ENCODE measurements at places on chromosomes 7 and 10.

GRCh38 chr7:120856621-120857352, 1.2 kb downstream of the TSPAN12 start:
- DNase-seq = no peak

DNA sequence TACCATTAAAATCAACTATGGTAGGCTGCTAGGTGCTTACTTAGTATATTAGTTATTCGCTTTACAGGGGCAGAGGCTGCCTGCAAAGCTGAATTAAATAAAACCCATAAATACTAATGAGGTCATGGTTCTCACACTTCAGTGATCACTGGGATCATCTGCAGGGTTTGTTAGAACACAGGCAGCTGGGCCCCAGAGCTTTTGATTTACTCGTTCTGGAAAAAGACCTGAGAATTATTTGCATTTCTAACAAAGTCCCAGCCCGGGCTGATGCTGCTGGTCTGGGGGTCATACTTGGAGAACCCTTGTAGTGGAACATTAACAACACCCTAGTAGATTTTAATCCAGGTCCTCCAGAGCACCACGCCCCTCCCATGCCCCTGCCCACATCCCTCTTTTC, 8.5 kb downstream of the UCN3 start:
- DNase-seq = no peak

DNA sequence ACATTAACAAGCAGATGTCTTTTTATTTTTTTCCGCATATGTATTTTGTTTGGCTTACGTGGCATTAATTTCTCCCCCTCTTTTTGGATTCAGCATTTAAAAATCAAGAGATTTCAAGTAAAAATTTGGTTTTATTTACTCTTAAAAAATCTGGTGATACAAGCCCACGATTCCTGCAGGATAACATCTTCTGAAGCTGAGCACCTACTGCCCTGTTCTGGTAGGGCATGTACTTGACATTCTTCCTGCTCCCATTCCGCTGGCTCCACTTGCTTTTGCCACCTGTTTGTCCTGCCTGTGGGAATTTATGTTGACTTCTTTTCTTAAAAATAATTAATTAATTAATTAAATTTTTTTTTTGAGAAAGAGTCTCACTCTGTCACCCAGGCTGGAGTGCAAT, 105.2 kb upstream of the SLC25A13 start:
- DNase-seq = no peak

DNA sequence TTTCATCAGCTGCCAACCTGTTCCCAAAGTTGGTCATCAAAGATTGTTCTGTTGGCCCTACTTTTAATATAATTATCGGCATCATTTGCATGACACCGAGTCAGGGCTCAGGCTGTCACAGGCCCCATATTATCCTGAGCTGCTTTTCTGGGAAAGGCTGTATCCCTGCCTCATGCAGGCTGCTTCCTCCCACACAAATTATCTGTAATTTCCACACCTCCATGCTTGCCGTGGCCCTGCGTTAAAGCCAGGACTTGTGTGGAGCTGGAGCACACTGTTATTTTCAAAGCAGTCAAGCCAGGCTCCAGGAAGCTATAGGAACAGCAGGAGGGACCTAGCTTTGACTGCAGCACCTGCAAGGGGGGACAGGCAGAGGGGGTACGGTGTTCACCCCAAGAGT, 5.4 kb upstream of the ADCYAP1R1 start:
- no peak for DNase-seq

GRCh38 chr7:77752016-77752415, 46.2 kb downstream of the TMEM60 start:
- no peak for DNase-seq

GRCh38 chr7:28069807-28070206, 110.8 kb downstream of the JAZF1 start:
- no peak for DNase-seq

- no peak for DNase-seq
Measured at GRCh38 chr10:33195608-33196376, 138.7 kb downstream of the NRP1 start.

GRCh38 chr10:28594406-28594805, 61.5 kb downstream of the WAC start:
- no peak for DNase-seq

GRCh38 chr10:51683031-51683691, 16.2 kb downstream of the CSTF2T start:
- no peak for DNase-seq

GRCh38 chr7:134317434-134317833, 704 bp upstream of the SLC35B4 start:
- DNase-seq = no peak

DNA sequence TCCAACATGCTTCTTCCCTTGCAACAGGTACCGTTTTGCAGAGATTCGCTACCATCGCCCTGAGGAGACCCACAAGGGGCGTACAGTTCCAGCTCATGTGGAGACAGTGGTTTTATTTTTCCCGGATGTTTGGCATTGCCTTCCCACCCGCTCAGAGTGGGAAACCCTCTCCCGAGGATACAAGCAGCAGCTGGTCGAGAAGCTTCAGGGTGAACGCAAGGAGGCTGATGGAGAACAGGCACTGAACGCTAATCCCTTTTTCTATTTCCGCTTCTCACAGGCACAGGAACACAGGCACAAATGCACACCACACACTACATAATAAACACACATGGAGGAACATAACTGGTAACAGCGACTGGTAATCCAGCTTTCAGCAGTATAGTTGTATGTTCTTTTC, 35.2 kb downstream of the CCAR1 start:
- no peak for DNase-seq

- no peak for DNase-seq
Measured at GRCh38 chr10:99450624-99451498, 20.4 kb upstream of the GOT1 start.

DNA sequence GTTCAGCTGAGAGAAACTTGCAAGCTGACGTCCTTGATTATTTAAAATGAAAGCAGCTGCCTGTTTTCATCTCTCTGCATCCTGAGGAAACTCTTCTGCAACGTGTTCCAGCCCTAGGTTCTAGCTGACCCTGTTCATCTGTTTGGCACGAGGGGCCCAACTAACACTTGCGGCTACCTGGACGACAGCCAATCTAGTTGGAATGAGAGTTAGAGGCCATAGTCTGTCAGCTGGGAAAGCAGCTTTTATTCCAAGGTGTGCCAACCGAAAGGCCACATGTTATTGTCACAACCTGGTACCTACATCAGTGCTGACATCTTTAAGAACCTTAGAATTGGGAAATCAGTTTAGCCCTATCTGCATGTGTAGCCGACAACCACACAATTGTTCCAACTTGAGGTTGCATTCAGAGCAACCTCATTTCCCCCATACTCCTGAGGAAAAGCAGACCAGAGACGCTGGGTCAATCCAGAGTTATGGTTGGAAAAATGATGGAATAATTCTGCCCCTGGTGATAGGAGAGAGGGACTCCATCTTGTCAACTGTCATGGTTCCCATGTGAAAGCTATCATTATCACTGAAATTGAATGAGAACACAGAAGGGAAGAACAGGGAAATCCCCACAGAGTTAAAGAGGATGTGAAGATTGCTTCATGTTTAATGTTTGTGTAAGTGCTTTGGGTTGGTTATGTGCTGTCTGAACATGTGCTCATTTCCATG, 121.6 kb downstream of the EGFR start:
- DNase-seq = no peak

DNA sequence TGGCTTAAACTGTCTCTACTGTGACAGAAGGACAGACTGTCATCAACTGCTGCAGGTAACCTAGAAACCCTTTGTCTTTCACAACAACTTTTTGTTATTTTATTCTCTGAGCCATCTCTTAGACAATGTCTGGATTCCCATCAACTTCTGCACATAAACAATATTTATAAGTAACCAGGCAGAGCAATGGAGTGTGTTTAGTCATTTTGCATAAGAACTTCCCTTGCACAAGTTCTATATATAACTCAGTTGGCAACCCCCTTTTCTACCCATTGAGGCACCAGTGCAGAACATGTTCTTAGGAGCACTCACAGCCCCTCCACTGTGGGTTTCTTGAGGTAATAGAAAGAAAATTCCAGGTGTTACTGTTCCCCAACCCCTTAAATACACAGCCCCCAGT, 65.0 kb upstream of the IL6 start:
- no peak for DNase-seq

- DNase-seq = no peak
Measured at GRCh38 chr7:141551782-141552181, 572 bp downstream of the AGK start.

- DNase-seq = no peak
Measured at GRCh38 chr10:5625992-5626777, 40.2 kb downstream of the ASB13 start.

DNA sequence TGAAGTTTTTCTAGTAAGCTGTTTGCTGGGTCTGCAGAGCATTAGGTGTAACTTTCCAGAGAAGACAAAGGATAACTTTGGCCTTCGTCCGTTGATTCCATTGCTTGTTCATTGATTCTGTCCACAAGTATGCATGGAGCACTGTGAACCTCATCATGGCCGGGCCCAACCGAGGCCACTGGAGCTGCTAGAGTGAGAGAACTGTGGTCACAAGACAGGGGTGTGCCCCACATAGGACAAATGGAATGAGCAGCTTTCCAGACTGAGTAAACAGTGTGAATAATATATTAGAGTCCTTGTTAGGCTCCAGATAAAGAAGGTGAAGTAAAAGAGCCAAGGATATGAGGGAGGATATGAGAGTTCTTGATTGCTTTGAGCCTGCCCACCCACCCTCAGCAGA, 24.9 kb downstream of the MBL2 start:
- DNase-seq = no peak

DNA sequence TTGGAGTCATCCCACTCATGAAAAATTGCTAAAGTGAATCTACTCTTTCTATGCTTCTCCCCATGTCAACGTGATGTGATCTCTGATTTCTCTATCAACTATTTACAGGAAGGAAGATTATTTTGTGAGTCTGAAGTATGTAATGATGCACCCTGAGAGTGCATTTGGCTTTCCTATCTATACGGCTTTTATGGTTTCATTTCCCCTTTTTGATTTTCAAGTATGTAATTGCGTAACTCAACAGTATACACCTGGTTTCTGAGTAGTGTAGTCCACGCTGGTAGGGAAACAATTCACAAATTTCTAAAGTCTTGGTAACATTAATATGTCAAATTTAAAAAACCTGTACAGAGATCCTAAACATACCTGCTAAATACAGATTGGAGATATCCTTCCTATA, 194.7 kb upstream of the SEMA3A start:
- DNase-seq = no peak

- DNase-seq = no peak
Measured at GRCh38 chr7:29039821-29040578, 81.9 kb upstream of the TRIL start.

DNA sequence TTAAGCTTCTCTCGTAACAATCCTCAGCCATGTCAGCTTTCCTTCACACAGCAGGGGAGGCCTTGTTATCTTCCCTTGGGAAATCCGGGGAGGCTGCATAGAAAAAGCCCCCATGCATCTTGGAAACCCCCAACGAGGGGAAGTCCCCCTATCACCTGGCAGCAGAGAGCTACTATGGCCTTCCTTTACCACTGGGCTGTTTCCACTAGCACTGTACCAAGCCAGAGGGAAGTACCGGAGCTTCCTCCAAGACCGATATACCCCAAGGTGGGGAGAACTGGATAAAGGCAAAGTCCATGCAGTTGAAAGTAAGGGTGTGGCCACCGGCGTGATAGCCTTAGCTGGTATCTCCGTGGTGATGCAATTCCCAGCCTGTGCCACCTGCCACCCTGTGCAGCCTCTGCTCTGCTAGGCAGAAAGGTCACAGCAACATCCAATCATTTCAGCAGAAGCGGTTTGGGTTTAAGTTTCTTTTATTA, 4.4 kb upstream of the CLIP2 start:
- DNase-seq = no peak

GRCh38 chr7:132453826-132454225, 122.4 kb downstream of the PLXNA4 start:
- DNase-seq = no peak

GRCh38 chr7:33143996-33144718, 14.8 kb downstream of the BBS9 start:
- DNase-seq = no peak

- DNase-seq = no peak
Measured at GRCh38 chr10:59682986-59683937, 26.4 kb downstream of the SLC16A9 start.

DNA sequence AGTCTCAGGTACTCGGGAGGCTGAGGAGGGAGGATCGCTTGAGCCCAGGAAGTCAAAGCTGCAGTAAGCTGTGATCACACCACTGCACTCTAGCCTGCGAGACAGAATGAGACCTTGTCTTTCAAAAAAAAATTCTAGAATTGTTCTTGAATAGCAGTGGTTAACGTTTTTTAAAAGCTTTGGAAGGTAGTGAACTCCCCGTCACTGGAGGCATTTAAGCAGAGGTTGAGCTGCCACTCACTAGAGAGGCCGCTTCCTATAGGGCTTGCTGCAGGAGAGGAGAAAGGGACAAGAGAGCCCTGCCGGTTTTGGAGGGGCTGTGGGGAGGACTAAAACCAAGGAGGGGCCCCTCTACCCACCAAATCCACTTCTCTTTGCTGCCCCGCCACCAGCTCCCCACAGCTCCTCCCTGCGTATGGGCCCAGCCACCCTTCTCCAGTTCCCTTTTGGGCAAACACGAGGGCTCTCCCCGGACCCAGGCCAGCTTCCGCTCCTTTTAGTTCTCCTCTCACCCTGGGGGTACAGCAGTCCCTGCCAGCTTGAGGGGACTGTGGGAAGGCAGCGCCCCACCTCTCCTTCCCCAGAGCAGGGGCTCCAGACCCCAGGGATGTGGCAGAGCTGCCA, 86.9 kb upstream of the GTF2I start:
- DNase-seq = no peak

DNA sequence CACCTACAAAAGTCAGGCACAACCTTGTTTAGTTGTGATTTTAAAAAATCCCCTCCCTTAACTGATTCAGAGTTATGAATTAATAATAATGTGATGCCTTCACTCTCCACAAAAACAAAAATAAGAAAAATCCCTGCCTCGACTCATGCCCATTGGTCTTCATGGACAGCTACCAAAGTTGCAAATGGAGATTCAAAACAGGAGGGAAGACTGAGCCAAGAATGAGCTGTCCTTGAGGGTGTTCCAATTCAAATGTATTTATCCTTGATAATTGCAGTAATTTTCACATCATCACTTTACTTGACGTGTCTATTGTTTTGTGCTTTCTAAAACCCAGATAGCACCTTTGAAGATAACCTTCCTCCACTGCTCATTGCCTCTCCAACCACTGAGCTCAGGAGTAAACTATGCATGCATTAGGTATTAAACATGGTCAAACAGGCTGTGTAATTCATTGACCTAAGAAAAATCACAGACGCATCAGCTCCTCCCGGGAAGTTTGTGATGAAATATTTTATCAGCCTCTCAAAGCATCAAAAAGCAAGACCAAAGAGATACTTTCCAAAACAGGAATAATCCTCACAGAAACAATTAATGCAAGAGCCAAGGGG, 712.7 kb upstream of the IGFBP3 start:
- no peak for DNase-seq

- no peak for DNase-seq
Measured at GRCh38 chr10:15571575-15571974, 148.1 kb downstream of the ITGA8 start.

GRCh38 chr10:112376396-112376790, 2.5 kb downstream of the ACSL5 start:
- no peak for DNase-seq

DNA sequence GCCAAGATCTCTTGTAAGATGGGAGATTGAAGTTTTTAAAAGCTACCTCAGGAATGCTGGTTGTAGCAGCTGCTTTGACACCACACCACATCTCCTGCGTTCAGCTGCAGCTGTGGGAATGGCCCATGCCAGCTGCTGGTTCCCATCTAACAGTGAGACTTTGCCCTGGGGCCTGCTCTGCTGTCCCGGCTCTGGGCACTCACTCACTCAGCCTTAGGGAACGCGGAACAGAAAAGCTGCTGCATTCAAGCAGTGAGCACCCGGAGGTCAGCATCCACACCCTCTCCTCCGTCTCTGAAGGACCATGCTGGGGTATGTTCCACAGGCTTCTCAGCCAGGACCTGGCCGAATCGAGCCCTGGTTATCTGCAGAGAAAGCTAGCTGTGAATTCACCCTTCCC, 197.1 kb upstream of the CXCL12 start:
- no peak for DNase-seq
